ENCODE measurements at places on chromosomes 2 and 18.

GRCh38 chr2:45178359-45178758 lies 169.1 kb upstream of the SIX2 start:
- no peak for DNase-seq

GRCh38 chr2:217681791-217682190 lies 321.0 kb downstream of the TNS1 start:
- DNase-seq, result no peak

DNA sequence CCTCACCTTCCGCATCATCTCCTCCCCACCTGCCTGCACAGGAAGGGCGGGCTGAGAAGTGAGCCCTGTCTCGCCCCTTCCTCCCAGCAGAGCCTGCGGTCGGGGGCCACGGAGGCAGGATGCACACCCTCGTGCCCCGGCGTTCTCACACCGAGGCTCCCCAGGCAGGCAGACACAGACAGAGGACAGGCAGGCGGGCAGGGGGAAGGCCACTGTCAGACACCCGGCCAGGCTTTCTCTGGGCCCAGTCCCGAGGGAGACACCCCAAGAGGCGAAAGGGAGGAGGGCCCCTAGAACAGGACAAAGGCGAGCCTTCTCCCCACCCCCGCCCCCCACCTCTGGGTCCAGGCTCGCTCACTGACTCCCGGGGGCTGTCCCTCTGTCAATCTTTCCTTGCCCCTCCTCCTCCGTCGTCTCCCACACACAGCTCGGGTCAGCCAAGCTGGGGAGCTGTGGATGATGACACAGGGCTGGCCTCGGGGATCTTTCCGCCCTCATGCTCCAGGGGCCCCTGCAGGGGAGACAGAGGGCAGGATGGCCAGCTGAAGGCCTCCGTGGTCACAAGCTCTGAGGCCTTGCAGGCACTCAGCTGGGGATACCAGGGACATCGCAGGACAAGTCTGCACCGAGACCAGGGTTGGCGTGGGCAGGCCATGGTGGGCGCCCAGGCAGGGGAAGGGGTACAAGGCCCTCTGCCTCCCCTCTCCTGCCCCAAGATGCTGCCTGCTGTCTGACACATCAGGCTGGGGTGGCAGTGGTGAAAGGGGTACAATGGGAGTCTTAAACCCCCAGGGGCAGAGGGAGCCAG lies 24.9 kb downstream of the BIN1 start:
- DNase-seq, result peak; percentile 64

DNA sequence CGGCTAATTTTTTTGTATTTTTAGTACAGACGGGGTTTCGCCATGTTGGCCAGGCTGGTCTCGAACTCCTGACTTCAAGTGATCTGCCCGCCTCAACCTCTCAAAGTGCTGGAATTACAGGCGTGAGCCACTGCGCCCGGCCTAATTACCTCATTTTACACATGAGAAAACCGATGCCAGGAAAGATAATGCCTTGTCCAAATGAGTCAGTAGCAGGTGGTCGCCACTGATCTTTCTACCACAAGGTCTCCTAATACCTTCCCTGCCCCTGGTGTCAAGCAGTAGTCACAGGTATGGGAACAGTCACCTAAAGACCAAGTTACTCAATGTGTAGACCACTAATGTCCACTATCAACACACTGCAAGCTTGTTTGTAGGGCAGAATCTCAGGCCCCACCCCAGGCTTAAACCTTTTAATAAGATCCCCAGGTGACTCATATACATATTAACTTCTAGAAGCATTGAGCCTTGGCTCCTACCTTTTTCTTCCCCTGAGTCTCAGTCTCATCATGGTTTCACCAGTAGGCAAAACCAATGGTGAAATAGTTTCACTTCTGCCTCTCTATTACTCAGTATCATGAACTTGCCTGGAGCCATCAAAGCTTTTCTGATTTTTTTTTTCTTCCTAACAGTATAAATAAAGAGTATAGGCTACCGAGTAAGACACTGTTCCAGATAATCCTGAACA lies 6.9 kb upstream of the EPB41L5 start:
- no peak for DNase-seq

DNA sequence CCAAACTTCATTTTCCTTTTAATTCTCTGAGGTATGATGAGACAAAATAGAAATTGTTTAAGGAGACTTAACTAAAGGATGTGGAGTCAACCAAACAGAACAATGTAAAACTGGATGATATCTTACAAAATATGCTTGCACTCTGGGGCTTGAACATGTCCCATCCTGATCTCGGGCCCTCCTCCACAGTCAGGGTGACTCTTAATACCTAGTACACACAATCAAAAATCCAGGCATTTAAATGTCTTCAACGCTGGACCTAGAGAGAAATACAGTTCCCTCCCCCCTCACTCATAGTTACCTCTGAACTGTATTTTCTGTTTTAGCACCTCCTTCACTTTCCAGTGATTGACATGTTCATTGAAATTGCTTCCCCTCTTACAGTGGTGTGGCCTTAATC lies 36.9 kb upstream of the SERPINB2 start:
- no peak for DNase-seq

DNA sequence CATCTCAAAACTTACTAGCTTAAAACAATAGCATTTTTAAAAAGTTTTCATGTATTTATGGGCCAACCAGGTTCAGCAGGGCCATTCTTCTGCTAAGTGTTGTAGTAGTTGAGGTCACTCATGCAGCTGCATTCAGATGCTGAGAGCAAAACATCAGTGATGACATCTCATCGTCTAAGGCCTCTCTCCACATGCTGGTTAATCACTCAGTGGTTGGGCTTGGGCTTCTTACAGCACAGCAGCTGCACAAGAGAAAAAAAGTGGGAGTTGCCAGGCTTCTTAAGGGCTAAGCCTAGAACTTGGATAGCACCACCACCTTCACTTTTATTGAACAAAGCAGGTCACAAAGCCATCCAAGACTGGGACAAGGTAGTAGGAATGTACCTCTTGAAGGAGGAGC lies 190.3 kb downstream of the IRS1 start:
- no peak for DNase-seq

- no peak for DNase-seq
These were observed 133.4 kb downstream of the VAPA start for GRCh38 chr18:10047237-10047636.

GRCh38 chr2:237440819-237441281 lies 26.9 kb upstream of the COL6A3 start:
- DNase-seq, result no peak

DNA sequence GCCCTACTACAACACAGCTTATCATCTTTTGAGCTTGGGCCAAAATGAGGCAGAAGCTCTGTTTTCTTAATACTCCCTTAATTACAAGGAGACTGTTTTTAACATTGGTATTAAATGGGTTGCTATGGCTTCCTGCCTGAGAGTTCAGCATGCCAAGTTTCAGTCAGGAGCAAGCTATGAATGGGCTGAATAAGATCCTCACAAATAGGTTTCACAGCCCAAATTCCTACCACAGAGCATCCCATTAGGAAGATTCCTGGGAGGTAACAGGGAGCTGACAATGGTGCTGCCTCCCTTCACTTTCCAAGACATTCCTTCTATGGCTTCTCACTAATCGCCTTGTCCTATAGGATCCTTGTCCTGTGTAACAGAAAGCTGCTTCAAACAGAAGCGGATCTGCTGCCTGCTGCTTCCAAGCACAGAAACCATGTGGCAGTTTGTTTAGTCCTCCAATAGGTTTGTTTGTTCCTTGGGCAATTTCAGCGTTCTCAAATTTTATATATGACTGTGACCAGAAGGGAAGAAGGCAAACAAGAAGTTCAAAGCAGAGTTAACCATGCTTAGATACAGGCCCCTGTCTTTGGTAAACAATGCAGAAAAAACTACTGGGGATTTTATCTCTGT lies 70.9 kb downstream of the NCKAP5 start:
- DNase-seq, result no peak

DNA sequence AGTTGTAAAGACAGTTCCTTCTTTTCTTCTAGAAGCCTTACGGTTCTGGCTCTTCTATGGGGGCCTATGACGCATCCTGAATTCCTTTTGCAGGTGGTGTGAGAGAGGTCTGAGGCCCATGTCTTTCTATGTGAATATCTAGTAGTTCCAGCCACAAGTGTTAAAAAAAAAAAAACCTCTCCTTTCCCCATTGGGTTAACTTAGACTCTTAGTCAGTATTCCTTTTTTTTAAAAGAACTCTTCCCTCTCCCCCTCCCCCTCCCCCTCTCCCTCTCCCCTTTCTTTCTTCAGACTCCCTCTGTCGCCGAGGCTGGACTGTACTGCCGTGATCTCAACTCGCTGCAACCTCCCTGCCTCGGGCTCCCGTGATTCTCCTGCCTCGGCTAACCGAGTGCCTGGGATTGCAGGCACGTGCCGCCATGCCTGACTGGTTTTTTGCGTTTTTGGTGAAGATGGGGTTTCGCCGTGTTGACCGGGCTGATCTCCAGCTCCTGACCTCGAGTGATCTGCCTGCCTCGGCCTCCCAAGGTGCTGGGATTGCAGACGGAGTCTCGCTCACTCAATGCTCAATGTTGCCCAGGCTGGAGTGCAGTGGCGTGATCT lies 11.4 kb upstream of the CIDEA start:
- no peak for DNase-seq

DNA sequence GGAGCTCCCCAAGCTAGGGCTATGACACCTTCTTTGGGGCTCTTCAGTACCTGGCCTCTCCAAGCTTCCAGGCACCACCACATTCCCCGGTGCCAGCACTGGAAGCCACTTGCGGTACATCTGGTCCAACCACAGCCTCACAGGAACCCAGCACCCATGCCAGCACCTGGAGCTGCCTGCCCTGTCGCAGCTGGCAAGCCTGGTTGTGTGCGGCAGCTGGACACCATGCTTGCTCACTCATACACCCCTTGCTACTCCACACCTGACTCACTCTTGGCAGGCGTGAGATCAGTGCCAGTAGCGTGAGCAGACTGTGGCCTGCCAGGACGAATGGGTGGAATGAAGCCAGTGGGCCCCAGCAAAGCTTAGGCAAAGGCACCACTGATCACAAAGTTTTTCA lies 34.0 kb downstream of the LRRTM4 start:
- DNase-seq, result no peak

DNA sequence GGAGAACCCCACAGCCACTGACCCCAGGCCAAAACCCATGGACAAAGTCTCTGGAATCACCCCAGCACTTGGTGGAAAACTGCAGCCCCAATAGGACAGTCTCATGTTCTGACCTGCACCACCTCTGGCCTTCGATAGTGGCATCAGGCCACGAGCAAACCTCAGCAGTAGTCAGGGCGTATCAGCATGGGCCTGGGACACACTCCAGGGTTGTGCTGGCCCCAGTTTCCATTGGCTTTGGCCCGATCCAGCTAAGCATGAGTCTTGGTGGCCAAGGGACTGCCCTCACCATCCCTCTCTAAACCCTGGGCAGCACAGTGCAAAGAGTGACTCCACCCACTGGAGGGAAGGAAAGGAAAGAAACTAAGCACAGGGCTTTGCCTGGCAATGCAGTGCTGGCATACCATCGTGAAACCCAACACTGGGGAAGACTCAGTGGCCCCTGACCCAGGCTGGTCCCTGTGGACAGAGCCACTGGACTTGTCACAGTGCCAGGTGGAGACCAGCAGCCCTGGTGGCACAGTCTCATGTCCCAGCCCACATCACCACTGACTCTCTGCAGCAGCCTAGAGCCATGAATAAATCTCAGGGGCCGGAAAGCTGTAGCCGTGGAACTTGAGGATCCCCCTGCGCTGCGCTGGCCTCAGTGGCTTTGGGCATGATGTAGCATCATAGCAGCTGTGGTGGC lies 46.3 kb downstream of the ZNF519 start:
- DNase-seq, result no peak

GRCh38 chr18:6891788-6892187 lies 162.3 kb downstream of the ARHGAP28 start:
- no peak for DNase-seq

DNA sequence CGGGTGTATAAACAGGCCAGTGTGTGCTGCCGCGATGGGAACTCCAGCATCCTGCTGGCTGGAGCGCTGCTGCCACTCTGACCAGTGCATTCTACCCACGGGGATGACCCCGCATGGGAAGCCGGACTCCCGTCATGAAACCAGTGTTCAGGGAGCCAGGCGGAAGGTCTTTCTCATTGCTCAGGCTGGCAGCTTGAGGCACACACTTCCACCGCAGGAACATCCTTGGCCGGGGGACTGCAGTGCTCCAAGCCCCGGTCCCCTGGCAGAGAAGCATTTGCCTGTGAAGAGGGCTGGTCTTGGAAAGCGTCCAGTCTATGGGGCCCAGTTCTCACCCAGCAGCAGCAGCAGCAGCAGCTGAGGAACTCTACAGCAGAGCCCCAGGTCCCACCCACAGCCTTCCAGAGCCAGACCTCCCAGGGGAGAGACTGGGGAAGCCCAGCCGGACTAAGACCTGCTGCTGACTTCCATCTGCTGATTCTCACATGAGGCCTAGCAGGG lies 235.9 kb downstream of the KLHL29 start:
- DNase-seq, result no peak

DNA sequence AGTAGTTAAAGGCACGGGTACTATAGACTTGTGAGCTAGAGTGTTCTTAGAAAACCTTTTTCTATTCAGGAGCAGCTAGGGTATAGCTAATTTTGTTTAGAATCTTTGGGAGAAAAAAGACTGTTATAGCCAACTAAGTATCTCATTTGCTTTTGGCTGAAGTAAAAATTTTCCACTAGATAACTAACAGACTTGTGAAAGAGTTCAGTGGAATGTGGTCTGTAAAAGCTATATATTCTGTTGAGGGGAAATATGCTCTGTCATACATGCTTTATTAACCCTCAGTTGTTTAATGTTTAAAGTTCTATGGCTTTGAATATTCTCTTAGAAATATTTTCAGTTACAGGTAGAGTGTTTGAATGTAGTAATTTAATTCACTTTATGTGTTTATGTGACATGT lies 49.7 kb downstream of the RIF1 start:
- no peak for DNase-seq

GRCh38 chr2:151103551-151103950 lies 158.1 kb downstream of the RBM43 start:
- DNase-seq, result no peak

- DNase-seq, result no peak
These were observed 164.5 kb downstream of the RBM43 start for GRCh38 chr2:151097128-151097527.

DNA sequence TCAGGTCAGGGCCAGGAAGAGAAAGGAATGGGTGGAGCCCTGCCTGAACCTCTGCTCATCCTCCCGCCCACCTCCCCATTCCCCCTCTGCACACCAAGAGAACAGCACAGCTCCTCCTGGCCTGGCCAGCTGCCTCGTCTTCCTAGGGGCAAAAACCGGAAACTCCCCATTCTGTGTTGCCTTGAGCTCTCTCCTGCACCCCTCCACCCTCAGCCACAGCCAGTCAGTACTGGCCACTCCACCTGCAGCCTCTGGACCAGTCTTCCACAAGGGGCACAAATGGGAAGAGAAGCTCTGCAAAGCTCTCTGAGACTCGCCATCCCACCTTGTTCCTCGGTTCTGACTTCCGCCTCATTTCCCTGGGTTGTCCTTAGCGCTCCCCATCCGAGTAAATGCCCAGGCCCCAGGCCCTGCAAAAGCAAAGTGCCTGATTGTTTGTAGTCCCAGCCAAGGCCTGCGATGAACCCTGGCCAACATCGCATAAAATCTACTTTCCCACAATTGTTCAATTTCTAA lies 39.3 kb upstream of the SLC35G4 start:
- no peak for DNase-seq

Data from stimulated activated CD8-positive, alpha-beta memory T cell treated with anti-CD3 and anti-CD28 coated beads, Interleukin-12 subunit alpha, Interleukin-12 subunit beta, amount 100 ng/mL, for 1 hour (primary cell).